Stimulated activated CD8-positive, alpha-beta memory T cell treated with anti-CD3 and anti-CD28 coated beads, Interleukin-7, amount 100 ng/mL, for 1 hour (primary cell): ENCODE measurements at places on chromosomes 3 and 15.

GRCh38 chr3:62793946-62794345 lies 81.3 kb downstream of the CADPS start:
- DNase-seq: no peak

GRCh38 chr3:136862617-136863322 lies 762 bp downstream of the NCK1 start:
- DNase-seq: peak; percentile 11

DNA sequence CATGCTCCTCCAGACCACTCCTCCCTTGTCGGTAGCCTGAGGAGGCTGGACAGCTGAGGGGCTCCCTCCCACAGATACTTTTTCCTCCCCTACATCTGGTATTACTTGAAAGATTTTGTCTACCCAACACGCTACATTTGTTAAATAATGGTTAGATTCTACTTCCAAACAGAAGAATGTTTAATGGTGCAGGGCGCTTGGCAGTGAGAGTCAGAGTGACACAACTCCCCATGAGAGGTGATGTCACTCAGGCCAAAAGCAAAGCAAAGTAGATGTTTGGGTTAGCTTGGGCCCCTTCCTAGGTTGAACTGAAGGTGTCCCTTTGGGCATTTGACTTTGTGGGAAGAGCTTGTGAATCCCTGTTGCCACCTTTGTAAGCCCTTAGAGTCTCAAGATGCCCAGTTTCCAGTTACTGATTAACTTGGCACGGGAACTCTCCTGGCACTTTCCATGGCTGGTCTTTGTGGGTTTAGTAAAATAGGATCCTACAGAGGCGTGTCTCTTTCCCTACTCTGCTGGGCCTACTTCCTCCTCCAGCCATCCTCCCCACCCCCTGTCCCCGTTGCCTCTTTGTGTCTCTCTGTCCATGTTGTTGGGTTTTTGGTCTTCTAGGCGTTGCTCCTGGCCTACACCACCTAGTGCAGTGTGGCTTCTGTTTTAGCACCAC lies 5.6 kb downstream of the LIMD1 start:
- DNase-seq: no peak

- DNase-seq: no peak
These were observed 100.2 kb upstream of the AKAP13 start for GRCh38 chr15:85280203-85280602.

- DNase-seq: no peak
These were observed 60.6 kb upstream of the GYG1 start for GRCh38 chr3:148930752-148931151.

- DNase-seq: no peak
These were observed 136.3 kb downstream of the PLD1 start for GRCh38 chr3:171673951-171674350.

DNA sequence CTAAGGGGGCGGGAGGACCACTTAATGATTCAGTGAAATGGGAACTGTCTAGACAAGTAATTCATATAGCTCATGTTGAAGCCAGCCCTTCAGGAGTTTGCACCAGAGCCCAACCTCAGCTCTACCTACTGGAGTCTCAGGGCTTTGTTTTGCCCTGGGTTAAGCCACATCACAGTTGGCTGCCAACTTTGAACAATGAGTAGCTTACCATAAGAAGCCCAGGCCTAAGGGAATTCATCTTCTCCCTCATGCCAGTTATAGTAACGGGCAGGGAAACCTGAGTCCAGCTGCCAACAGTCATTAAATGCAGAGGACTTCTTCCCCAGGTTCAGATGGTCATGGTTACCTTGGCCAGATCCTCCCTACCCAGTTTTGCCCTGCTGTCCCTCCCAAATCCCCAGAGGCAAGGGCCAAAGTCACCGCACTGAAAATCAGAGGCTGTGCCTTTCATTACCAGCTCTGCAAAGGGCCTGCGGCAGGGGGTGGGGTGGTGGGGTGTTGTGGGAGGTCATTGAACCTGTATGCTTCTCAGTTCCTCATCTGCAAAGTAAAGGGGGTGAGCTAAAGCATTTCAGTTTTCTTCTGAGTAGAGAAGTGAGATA lies 302.2 kb upstream of the NR2E3 start:
- no peak for DNase-seq

GRCh38 chr3:58260261-58260731 lies 22.7 kb downstream of the ABHD6 start:
- no peak for DNase-seq

- no peak for DNase-seq
These were observed 32.4 kb upstream of the SLC6A6 start for GRCh38 chr3:14369675-14370669.

GRCh38 chr15:63251701-63252100 lies 25.7 kb upstream of the APH1B start:
- no peak for DNase-seq

DNA sequence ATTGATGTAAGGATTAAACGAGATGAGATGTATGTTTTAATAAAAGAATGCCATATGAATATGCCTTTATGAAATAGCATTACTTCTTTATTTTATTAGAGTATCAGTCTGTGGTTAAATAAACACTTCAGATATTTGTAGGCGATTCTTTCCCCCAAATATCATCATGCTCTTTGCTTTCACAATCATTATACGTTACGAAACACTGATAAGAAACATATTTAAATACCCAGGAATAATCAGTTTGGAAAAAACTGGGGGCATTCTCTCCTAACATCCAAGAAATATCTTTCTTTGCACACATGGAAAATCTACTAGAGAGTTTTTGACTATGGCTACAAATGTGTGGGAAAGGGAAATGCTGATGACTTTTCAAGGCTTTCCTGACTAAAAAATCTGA lies 4.4 kb upstream of the PLAAT1 start:
- DNase-seq: no peak

DNA sequence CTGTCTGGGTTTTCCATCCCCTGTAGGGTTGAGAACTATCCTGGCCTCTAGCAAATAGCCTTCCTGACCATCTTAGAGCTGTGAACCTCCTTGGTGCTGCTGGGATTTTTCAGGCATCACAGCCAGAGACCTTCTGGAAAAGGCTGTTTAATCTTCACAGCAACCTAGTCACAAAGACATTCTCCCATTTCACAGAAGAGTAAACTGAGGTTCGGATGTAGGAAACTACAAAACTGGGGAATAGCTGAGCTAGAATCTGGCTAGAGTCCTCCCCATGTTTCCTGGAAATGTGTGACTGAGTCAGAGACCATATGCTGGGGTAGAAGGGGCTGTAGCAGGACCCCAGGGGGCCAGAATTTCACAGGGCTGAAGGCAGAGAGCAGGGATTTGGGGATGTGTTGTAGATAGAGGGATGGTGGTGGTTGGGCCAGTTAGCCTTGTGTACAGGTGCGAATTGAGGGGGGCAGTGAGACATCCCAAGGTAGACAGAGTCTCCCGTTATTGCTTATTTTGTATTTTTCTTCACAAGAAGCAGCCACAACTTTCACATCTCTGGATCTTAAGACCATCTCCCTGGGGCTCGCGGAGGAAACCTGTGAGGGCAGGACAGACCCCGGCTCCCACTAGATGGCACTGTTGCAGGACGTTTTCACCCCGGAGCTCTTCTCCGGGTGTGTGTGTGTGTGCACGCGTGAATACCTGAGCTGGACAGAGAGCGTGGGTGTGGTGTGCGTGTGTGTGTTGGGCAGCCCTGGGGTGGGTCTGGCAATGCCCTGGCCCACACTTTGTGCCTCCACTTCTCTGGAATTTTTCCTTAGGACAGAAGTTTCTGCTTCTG lies 66.9 kb upstream of the PRR23C start:
- DNase-seq: peak; percentile 35

GRCh38 chr15:60626051-60626450 lies 147.1 kb upstream of the ICE2 start:
- DNase-seq: no peak

DNA sequence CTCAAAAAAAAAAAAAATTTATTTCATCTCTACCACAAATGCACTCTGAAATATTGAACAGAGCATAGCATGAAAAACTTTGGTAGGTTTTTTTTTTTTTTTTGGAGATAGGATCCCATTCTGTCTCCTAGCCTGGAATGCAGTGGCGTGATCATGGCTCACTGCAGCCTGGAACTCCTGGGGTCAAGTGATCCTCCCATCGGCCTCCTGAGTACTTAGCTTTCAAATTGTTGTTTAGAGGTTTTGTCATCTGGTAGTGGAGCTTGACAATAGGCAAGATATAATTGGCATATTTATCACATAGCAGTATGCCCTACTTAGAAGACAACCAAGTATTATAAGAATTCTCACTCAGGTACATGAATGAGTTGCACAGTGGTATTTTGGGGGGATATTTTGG lies 234.2 kb upstream of the ST8SIA2 start:
- DNase-seq: no peak

- no peak for DNase-seq
These were observed 53.6 kb upstream of the CGNL1 start for GRCh38 chr15:57322602-57323250.

GRCh38 chr15:63403254-63403945 lies 21.8 kb upstream of the CA12 start:
- no peak for DNase-seq

DNA sequence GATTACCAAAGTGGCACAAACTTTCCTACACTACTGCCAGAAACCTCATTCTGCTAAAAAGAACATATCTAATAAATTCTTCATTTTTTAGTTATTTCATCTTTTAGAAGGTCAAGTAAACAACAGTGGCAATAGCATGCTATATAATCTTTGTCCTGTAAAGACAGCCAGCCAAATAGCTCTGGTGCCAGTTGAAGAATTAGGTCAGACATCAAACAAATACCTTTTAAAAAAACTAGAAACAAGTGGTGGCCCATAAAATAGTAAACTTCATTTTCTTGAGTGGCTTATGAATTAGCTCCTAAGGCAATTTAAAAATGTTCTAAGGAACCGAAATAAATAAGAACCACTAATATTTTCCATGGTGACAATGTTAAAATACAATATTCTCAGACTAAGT lies 19.5 kb downstream of the CCDC14 start:
- DNase-seq: no peak

DNA sequence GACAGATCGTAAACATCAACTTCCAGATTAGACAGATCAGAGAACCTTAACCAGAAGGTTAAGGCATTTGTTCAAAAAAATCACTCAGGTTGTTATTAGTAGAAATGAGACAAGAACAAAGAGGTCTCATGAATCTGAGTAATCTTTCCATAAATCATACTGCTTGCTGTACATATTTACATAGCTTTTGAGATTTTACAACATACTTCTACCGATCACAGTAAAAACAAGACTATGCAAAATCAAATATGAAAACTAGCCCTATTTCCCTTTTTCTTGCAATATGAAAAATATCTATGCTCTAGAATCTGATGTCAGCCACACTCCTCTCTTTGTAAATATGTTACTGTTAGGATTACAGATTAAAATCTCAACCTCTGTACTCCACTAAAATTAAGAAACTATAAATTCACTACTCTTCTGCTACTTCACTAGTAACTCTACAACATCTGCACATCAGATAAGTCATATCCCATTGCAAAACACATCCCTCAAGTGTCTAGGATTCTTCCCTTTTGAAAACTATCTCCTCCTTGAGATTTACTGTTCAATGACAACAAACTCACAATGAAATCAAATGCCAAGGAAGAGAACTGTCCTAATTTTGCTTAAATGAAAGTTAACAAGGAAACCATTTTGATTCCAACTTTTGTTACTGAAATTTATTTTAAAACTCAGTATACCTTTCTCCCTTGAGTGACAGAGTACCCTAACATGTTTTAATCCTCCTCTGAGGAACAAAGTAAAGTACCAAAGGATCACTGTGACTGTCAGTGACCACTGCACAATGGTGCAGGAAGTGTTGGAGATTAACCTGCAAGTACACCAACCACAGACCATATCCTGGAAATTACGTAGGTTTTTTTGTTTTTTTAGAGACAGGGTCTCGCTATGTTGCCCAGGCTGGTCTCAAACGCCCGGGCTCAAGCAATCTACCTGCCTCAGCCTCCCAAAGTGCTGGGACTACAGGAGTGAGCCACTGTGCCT lies 12.8 kb downstream of the DCUN1D1 start:
- no peak for DNase-seq

DNA sequence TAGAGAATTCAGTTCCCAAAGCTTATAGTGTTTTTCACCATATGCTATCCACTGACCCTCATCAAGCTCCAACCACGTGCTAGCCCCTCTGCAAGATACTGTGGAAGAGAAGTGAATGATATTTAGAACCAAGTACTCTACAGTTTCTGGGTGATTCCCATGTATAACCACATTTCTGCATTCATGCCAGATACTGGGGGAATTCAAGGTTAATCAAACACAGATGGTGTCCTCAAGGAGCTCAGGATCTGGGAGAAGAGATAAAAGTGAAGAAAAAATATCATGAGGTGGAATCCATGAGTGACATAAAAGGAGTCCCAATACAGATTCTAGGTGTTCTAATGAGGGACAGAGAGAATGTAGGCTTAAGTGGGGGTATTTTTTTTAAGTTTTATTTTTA lies 195.8 kb downstream of the FHIT start:
- no peak for DNase-seq
